ENCODE measurements at places on chromosomes 6 and 20.

GRCh38 chr6:3081960-3082359 lies 13.7 kb downstream of the RIPK1 start:
- peak; percentile 24 for DNase-seq

- peak; percentile 74 for DNase-seq
Measured at GRCh38 chr6:48111143-48111506, at the start of gene PTCHD4. TSS of gene PTCHD4 (minus strand) at chr6:48111197. CDS start at chr6:48068957, 42,240 bp downstream.

GRCh38 chr6:103079867-103080266 lies 1686.4 kb downstream of the GRIK2 start:
- DNase-seq = no peak

- DNase-seq = no peak
Measured at GRCh38 chr6:35177157-35177556, 36.0 kb upstream of the TCP11 start.

DNA sequence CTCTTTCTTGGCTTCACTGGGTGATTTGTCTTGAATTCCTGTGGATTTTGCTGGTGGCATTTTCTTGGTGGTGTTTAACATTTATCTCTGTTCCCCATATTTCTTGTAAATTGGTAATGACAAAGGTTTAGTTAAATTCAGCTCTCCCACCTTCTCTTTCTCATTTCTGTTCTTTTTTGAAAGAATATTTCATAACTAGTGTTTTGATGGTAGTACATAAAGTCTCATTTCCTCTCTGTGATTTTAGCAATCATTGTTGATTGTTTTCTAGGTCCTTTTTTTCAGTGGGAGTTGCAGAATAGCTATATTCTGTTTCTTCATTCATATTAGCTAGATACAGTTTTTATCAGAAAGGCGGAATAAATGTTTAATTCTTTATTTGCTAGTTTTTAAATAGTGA lies 73.1 kb downstream of the QKI start:
- DNase-seq = no peak

GRCh38 chr20:20815711-20816455 lies 103.4 kb upstream of the RALGAPA2 start:
- DNase-seq = no peak

DNA sequence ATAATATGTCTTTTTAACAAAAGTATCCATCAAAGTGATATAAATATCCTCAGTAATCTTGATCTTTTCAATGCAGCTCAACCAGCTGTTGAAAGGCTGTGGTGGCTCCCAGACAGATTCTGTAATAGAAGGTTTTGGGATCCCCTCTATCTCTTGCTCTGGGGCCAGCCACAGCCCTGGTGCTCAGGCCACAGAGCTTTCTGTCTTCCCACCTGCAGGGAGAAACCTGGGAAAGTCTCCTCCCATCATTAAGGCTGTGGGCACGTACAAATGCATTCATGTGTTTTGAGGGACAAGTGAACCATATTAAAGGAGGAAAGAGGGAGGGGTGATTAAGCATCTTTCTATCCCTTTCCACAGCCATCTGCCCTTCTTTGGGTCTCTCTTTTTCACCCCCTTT lies 183.1 kb downstream of the PRDM13 start:
- DNase-seq = no peak

DNA sequence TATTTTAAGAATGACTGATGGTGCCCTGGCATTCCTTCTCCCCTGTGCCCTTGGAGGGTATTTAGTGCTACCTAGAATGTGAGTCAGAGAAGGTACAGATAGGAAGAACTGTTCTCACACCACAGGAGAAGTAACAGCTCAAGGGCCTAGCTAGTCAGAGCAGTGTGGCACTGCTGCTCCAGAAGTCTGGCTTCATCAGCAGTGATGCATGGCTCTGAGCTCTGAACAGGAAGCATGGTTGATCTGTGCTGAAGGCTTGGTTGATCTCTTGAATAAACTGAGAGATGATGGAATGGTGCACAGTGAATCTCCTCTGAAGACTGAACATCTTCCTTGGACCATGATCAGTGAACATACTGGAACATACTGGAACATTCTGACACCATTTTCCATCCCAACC lies 425.3 kb upstream of the SLC35B3 start:
- no peak for DNase-seq

- DNase-seq = no peak
Measured at GRCh38 chr20:3632311-3633004, 30.7 kb downstream of the GFRA4 start.

GRCh38 chr6:160273750-160274149 lies 15.1 kb upstream of the SLC22A2 start:
- no peak for DNase-seq

DNA sequence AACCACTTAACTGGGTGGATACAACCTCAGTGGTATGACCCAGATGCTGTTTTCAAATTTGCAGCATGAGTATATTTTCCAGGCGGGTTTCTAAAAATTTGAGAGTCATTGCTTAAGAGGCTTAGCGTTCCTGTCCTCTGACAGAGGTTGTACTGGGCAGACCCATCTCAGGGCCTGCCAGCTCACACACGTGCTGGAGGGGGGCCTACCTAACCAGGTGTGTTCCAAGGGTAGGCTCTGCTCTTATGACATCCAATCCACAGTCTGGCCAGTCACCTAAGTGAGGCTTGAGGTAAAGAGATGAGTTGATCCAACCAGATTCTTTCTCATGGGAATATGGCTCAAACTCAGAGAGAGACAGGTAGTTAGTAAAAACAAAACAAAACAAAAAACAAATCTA lies 1.3 kb downstream of the LYRM4 start:
- DNase-seq = no peak

DNA sequence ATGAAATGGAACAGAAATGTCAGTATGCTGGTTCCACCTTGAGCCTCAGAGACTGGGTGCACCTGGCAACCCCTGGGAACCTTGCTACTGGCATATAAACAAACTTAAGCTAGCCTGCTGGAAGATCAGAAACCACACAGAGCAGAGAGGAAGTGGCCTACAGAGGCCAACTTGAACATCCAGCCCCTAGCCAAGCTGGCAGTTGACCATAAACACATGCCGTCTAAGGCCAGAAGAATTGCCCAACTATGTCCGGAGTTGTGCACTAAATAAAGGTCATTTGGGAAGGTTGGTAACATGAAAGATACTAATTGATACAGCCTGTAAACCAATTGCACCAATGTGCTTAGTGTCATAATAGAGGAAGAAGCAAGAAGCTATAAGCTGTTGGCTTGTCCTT lies 266.6 kb upstream of the BTBD3 start:
- no peak for DNase-seq

DNA sequence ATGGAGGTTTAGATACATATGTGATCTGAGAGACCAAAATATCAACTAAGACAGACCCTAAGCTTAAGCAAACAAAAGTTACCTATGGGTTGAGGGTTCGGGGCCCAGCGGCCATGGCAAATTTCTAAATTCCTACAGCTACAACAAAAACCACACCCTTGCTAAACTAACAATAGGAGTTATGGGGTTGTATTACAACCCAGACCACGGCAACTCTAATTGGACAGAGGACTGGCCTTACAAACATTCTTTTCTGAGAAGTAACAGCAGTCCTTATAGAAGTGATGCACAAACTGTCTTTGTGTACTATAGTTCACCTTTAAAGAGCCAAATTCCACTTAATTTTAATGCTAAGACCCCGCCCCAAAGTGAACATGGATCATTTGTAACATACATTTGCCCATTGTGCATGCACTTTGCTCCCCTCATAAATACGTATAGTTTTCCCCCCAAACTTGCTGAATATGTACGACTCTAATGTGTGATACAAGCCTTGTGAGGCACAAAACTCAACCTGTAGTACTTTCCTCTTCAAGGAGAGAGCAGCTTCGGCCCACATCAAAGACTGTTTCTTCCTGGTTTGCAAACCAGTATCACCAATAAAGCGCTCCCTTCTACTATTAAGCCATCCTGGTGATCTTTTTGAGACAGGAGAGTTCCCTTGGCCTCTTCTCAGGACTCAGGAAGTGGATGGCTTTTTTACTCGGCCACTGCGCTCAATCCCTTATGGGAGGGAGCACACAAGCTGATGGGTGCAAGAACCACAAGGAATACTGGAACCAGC lies 25.6 kb upstream of the MBOAT1 start:
- no peak for DNase-seq

- DNase-seq = no peak
Measured at GRCh38 chr6:131065112-131065823, 2.2 kb upstream of the EPB41L2 start.

DNA sequence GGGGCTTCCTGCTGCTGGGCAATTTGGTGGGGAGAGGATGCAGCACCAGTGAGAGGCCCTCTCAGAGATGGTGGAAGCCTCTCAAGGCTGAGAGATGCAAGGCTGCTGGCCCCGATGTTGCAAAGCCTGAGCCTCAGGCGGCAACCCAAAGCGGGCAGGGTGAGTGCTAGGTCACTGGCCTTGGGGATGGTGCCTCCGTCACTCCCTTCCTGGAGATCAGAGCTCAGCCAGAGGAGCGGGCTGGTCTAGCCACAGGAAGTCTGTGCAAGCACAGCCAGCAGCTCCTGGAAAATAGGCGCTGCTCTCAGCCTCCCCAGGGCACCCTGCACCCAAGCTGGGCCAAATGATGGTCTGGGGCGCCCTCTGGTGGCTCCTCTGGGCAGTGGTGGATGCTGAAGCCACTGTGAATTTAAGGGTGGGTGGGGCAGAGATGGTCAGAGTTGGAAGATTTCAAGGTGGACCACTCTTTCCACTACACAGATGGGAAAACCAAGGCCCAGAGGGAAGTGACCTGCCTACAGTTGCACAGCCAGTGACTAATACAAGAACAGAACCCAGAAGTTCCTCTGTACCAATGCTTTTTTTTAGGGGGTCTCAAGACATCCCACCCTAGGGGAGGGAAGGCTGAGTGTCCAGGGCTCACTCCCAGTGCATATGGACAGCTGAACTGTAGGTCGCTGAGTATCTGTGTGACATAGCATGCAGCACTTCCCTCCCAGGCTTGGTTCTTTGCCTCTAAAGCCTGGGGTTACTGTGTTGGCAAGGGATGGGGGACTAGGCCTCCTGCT lies 20.8 kb downstream of the C20orf203 start:
- DNase-seq = peak; percentile 79

DNA sequence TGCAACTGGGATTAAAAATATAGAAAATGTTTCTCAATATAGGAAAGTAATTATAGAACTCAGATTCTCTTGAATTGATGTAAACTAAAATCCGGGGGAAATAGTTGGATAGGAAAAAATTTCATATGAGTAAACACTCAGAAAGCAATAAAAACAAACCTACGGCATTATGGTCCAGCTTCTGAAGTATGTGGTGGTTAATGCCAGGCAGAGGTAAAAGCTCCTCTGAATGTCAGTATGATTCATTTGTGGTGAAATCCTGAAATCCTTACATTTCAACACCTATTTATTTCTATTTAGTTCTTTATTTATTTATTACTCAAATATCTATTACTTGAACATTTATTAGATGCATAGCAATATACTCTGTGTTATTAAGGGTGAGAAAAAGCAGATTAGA lies 145.1 kb downstream of the RIMS1 start:
- no peak for DNase-seq

DNA sequence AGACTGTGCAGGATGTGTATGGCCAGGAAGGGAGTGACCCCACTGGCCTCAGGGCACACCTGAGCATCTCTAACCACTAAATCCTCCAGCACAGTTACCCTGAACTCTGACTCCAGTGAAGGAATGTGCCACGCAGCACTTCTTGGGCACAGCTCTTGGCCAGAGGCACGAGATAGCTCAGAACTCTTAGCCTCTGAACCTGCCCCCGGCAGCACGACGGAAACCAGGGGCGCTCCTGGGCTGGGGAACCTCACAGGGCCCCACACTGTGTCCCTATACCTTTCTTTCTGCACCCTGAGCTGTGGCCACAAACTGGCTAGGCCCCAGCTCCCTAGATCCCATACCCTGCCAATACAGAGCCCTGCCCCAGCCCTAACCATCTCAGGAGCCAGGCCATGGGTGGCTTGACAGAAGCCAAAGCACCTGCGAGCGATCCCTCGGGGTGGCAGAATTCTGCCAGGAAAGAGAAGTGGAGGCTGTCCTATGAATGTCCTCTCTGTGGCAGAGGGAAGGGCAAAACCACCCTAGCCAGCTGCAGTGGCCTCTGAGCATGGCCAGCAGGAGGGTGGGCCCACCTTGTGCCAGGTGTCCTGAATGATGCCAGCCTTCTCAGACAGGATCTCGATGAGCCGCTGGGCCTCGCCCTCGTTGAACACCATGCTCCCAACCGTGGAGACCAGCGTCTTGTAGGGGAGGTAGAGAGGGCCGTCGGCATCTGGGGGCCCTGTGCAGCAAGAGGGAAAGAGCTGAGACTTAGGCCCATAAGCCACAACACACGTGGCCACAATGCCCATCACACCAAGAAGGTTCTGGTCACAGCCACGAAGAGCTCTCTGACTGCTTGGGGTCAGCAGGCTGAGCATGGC lies 39.4 kb downstream of the RRBP1 start:
- DNase-seq = no peak

DNA sequence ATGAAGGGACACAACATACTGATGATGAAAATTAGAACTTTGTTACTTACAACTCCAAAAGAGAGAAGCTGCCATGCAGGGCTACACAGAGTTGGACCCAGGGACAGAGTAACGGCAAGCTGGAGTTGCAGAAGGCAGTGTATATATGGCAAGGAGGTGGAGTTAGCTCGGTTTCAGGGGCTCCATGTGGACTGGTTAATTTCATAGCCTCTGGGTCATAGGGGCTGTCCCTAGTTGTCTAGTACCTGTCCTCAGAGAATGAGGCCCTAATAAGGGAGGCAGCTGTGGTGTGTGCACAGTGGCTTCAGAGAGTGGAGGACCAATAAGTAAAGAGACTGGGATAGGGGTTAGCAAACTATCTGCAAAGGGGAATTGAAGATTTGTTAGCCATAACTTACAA lies 7.9 kb upstream of the ZSCAN12 start:
- DNase-seq = no peak

GRCh38 chr6:112906726-112907125 lies 559.6 kb downstream of the RFPL4B start:
- no peak for DNase-seq

- no peak for DNase-seq
Measured at GRCh38 chr20:54476169-54477009, 996 bp downstream of the DOK5 start.

Data from lung microvascular endothelial cell (primary cell).